ENCODE measurements at places on chromosomes 11 and 22. TPM values are rescaled to one million over a fixed set of nuclear protein-coding genes. Genes with fewer than 3 reads are reported as not detected.

Gene OR4D5
- not detected for total RNA-seq

Gene NXPE4
- total RNA-seq: not detected

Gene KRTAP5-1
- total RNA-seq: not detected

Gene IGF2
- total RNA-seq: 138 TPM

Gene GLYAT
- not detected for total RNA-seq

Gene MS4A12
- not detected for total RNA-seq

Gene IL10RA
- total RNA-seq: not detected

Gene SYNGR1
- total RNA-seq: not detected

Gene ALDH3B1
- total RNA-seq: 4.5 TPM

Gene LMO2
- total RNA-seq: not detected

Gene LRRC56
- total RNA-seq: 0.08 TPM

Gene SUN2
- 18.2 TPM for total RNA-seq

GRCh38 chr11:68584097-68584496, 100.2 kb upstream of the GAL start:
- no peak overlapping the region for H3K4me3 ChIP-seq
- no peak overlapping the region for H3K27ac ChIP-seq
- peaks cover 24% of the 10 kb centered on the region for H3K36me3 ChIP-seq
- H3K27me3 ChIP-seq: no peaks in the 10 kb centered on the region
- peak; percentile 15 for DNase-seq
- no peaks in the 10 kb centered on the region for H3K4me1 ChIP-seq

GRCh38 chr22:44572414-44573207, 74.6 kb upstream of the RTL6 start:
- H3K4me3 ChIP-seq: no peak overlapping the region
- no peaks in the 10 kb centered on the region for H3K4me1 ChIP-seq
- peaks cover 4% of the 10 kb centered on the region for H3K27me3 ChIP-seq
- DNase-seq: no peak
- no peak overlapping the region for H3K27ac ChIP-seq
- no peaks in the 10 kb centered on the region for H3K36me3 ChIP-seq

DNA sequence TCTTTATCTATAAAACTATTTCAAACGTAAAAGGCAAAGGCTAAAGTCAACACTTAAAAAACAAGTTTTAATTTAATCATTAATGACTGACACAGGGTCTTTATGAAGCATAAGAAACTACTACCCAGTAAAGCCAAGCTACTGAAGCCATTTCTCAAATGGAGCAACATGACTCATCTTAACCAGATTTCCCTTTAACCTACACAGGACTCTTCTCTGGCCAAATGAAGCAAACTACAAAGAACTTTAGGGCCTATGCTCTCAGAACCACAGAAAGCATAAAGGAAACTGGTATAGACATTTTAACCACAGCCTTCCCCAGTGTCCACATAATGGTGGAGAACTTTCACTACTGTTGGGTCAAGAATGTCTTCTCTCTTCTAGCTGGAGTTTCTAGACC, 34.7 kb downstream of the ALG9 start:
- H3K36me3 ChIP-seq: peaks cover 3% of the 10 kb centered on the region
- no peak overlapping the region for H3K27ac ChIP-seq
- no peak overlapping the region for H3K4me3 ChIP-seq
- H3K27me3 ChIP-seq: no peaks in the 10 kb centered on the region
- no peak for DNase-seq
- H3K4me1 ChIP-seq: peaks cover 40% of the 10 kb centered on the region

DNA sequence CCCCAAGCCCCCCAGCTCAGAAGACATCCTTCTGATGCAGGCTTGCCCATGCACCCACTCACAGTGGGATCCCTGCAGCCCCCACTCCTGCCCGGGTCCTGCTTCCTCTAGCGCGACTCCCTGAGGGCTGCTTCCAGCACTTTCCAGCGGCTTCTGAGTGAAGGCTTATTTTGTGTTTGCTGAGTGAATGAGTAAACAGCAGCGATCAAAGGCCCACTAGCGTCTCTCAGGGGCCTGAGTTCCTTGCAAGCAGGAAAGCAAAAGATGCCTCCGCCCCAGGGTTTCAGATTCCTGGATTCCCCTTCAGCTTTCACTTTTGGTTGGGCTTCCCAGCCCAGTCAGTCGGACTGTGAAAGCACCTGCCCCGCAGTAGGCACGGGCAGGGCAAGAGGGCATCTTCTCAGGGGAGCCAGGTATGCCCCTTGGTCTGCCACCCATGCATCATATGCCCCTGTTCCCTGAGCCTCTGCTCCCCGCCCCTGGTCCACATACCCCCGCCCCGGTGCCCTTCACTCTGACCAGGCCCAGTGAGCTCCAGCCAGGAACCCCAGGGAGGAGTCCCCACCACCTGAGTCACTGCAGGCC, 9.2 kb downstream of the FADD start:
- peak; percentile 21 for DNase-seq
- peak overlapping the region; percentile 47 for H3K4me3 ChIP-seq
- no peak overlapping the region for H3K27ac ChIP-seq
- H3K36me3 ChIP-seq: peaks cover 5% of the 10 kb centered on the region

DNA sequence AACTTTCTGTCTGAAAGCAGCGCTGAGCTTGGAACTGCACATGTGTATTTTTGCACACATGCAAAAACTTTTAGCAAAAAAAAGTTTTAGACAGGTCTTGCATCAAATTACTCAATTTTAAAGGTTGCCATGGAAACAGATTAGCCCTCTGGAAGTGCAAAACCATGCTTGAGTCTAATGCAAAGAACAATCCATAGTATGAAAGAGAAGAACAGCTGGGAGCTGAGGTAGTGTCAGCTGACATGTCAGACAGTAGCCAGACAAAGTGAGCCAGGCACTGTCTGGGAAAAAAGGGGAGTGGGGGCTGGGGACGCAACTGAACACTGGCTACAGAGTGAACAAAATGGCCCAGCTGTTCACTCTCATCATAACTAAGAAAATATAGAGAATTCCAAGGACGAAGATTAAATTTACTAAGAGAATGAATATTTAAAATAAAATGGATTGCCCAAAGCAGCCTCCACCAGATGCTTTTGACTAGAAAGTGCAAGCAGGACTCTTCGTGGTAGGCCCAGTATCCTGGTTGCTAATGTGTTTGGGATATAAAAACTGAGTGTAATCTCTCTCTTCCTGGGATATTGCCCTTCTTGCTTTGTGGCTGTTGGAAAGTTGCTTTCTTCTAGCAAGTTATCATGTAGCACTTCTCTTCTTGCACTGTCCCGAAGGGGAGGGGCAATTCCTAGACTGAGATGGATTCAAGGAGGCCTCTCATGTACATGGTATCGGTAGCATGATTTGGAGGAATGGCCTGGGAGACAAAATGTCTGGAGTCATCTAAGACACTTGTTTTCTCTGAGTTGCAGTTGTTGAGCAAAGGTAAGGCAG, 434.1 kb upstream of the FAT3 start:
- no peaks in the 10 kb centered on the region for H3K4me1 ChIP-seq
- H3K36me3 ChIP-seq: no peaks in the 10 kb centered on the region
- no peak overlapping the region for H3K27ac ChIP-seq
- no peak overlapping the region for H3K4me3 ChIP-seq
- no peaks in the 10 kb centered on the region for H3K27me3 ChIP-seq

GRCh38 chr11:19444231-19444630, 203.5 kb upstream of the E2F8 start:
- no peaks in the 10 kb centered on the region for H3K36me3 ChIP-seq
- H3K4me3 ChIP-seq: no peak overlapping the region
- no peaks in the 10 kb centered on the region for H3K4me1 ChIP-seq
- no peak for DNase-seq
- H3K27ac ChIP-seq: no peak overlapping the region
- H3K27me3 ChIP-seq: no peaks in the 10 kb centered on the region

- H3K27ac ChIP-seq: no peak overlapping the region
- peaks cover 49% of the 10 kb centered on the region for H3K27me3 ChIP-seq
- peak; percentile 44 for DNase-seq
- no peak overlapping the region for H3K4me3 ChIP-seq
- peaks cover 13% of the 10 kb centered on the region for H3K4me1 ChIP-seq
Measured at GRCh38 chr11:17650127-17650911, 69.1 kb upstream of the MYOD1 start.

- peak overlapping the region; percentile 47 for H3K4me3 ChIP-seq
- peak overlapping the region; percentile 71 for H3K27ac ChIP-seq
- no peaks in the 10 kb centered on the region for H3K36me3 ChIP-seq
- no peak for DNase-seq
- H3K4me1 ChIP-seq: peaks cover 53% of the 10 kb centered on the region
Measured at GRCh38 chr11:68857037-68857586, 15.4 kb upstream of the CPT1A start.

- no peak overlapping the region for H3K4me3 ChIP-seq
- no peak overlapping the region for H3K27ac ChIP-seq
- H3K27me3 ChIP-seq: no peaks in the 10 kb centered on the region
- H3K4me1 ChIP-seq: no peaks in the 10 kb centered on the region
- no peak for DNase-seq
Measured at GRCh38 chr22:11605468-11605981, 3922.5 kb upstream of the OR11H1 start.

GRCh38 chr11:34037016-34037415, 14.5 kb upstream of the CAPRIN1 start:
- no peaks in the 10 kb centered on the region for H3K27me3 ChIP-seq
- no peak for DNase-seq
- peaks cover 5% of the 10 kb centered on the region for H3K4me1 ChIP-seq
- H3K4me3 ChIP-seq: no peak overlapping the region

DNA sequence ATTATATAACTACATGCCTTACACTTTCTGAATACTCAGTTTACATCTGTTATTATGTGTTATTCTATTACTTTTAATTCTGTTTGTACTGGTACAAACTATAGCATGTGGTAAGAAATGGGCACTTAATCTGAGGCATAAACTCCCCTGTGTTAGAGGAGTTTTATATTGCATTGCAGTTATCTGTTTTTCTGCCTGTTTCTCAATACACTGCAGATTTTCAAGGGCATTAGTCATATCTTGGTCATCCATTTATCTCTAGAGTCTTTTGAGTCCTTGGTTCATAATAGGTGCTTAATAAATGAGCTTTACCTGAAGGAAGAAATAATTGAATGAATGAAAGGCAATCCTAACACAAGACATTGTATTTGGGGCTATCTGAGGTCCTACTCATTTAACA, 182.9 kb upstream of the CTSC start:
- no peaks in the 10 kb centered on the region for H3K27me3 ChIP-seq
- no peaks in the 10 kb centered on the region for H3K4me1 ChIP-seq
- no peak for DNase-seq
- H3K36me3 ChIP-seq: no peaks in the 10 kb centered on the region
- no peak overlapping the region for H3K27ac ChIP-seq

- no peak overlapping the region for H3K27ac ChIP-seq
- H3K36me3 ChIP-seq: peaks cover 2% of the 10 kb centered on the region
- H3K4me3 ChIP-seq: no peak overlapping the region
- no peaks in the 10 kb centered on the region for H3K4me1 ChIP-seq
Measured at GRCh38 chr22:17700778-17701177, 62.2 kb downstream of the BCL2L13 start.

- no peak overlapping the region for H3K4me3 ChIP-seq
- no peak overlapping the region for H3K27ac ChIP-seq
- no peaks in the 10 kb centered on the region for H3K27me3 ChIP-seq
Measured at GRCh38 chr22:28743852-28744251, 2.0 kb downstream of the HSCB start.

GRCh38 chr22:41910050-41911000, 4.5 kb downstream of the SHISA8 start:
- H3K4me3 ChIP-seq: peak overlapping the region; percentile 52
- H3K27ac ChIP-seq: no peak overlapping the region
- DNase-seq: no peak
- H3K27me3 ChIP-seq: peaks cover 22% of the 10 kb centered on the region
- peaks cover 7% of the 10 kb centered on the region for H3K4me1 ChIP-seq

DNA sequence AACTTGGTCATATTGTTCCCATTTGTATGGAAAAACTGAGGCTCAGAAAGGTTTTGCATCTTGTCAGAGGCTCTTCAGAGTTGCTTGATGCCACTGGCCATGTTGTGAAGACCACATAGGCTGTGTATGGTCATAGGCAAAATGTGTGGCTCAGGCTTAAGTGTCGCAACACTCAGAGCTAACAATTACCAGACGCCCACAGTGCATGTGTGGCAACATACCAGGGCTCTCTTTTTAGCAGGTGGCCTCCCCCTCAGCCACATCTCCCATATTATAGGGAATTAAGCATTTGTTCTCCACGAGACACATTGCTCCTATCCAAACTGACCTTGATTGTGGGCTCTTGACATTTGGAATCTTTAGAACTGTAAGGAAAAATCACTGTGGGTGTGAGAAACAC, 802.5 kb downstream of the DLG2 start:
- H3K4me1 ChIP-seq: no peaks in the 10 kb centered on the region
- H3K27ac ChIP-seq: no peak overlapping the region
- H3K36me3 ChIP-seq: no peaks in the 10 kb centered on the region
- no peak overlapping the region for H3K4me3 ChIP-seq
- H3K27me3 ChIP-seq: no peaks in the 10 kb centered on the region
- DNase-seq: no peak

- H3K27me3 ChIP-seq: no peaks in the 10 kb centered on the region
- H3K27ac ChIP-seq: no peak overlapping the region
- no peak overlapping the region for H3K4me3 ChIP-seq
- no peaks in the 10 kb centered on the region for H3K4me1 ChIP-seq
- no peaks in the 10 kb centered on the region for H3K36me3 ChIP-seq
Measured at GRCh38 chr11:131418189-131418588, 47.8 kb downstream of the NTM start.

- H3K27ac ChIP-seq: no peak overlapping the region
- H3K4me1 ChIP-seq: no peaks in the 10 kb centered on the region
- no peak overlapping the region for H3K4me3 ChIP-seq
Measured at GRCh38 chr11:133821776-133822175, 23.5 kb downstream of the SPATA19 start.

- no peak for DNase-seq
- peaks cover 18% of the 10 kb centered on the region for H3K27me3 ChIP-seq
- H3K4me3 ChIP-seq: no peak overlapping the region
- H3K4me1 ChIP-seq: no peaks in the 10 kb centered on the region
Measured at GRCh38 chr11:32418836-32419235, 16.5 kb downstream of the WT1 start.

- H3K27ac ChIP-seq: no peak overlapping the region
- no peak for DNase-seq
- H3K36me3 ChIP-seq: no peaks in the 10 kb centered on the region
- H3K27me3 ChIP-seq: no peaks in the 10 kb centered on the region
- H3K4me3 ChIP-seq: no peak overlapping the region
- H3K4me1 ChIP-seq: 0 out of 2 replicates have a peak, but pooled peaks cover 12% of the 10 kb centered on the region
Measured at GRCh38 chr11:87897921-87898320, 277.3 kb downstream of the RAB38 start.

- H3K27me3 ChIP-seq: peaks cover 79% of the 10 kb centered on the region
- no peaks in the 10 kb centered on the region for H3K4me1 ChIP-seq
- H3K4me3 ChIP-seq: no peak overlapping the region
- no peaks in the 10 kb centered on the region for H3K36me3 ChIP-seq
- H3K27ac ChIP-seq: no peak overlapping the region
- no peak for DNase-seq
Measured at GRCh38 chr22:44962741-44963454, 46.9 kb downstream of the PHF21B start.

DNA sequence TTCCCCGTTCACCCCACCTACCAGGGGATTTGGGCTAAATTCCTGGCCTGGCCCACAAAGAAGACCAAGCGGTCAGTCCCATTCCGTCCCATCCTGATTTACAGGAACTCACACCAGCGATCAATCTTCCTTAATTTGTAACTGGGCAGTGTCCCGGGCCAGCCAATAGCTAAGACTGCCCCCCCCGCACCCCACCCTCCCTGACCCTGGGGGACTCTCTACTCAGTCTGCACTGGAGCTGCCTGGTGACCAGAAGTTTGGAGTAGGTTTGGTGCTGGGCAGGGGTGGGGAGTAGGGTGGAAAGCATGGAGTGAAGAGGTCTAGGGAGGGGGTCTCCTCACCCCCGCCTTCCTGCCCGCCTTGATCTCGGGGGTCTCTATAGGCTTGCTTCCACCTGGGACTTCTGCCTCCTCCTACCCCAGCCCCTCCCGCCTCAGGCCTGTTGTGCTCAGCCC, at the start of gene SERPING1:
TSS of gene SERPING1 (plus strand) at position 225 of the 455 bp plus-strand sequence. CDS start 586 bp downstream, outside the sequence.
- H3K27me3 ChIP-seq: peaks cover 9% of the 10 kb centered on the region
- no peaks in the 10 kb centered on the region for H3K36me3 ChIP-seq
- no peak for DNase-seq
- no peak within 1 kb of the TSS for H3K27ac ChIP-seq
- H3K4me3 ChIP-seq: peak within 1 kb of the TSS; percentile 57
